ENCODE measurements at places on chromosomes 2 and 18. TPM values are rescaled to one million over a fixed set of nuclear protein-coding genes. Genes with fewer than 3 reads are reported as not detected.

DNA sequence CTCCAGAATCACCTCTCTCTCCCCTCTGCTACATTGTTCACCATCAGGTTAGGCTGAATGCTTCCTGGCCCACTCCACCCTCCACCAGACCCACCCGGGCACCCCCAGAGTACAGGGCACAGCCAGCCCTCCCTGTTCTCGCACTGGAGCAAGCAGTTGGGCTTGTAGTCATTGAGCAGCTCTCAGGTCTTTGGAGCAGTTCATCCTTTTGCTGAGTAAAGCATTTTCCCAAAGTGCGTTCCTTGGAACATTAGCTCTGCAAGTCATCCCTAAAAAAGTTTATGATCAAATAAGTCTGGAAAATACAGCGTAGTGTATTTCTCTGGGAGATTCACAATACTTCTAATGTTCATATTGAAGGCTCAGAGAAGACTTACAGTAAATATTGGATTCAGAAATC, 103.5 kb upstream of the DAPL1 start:
- no peak for DNase-seq

DNA sequence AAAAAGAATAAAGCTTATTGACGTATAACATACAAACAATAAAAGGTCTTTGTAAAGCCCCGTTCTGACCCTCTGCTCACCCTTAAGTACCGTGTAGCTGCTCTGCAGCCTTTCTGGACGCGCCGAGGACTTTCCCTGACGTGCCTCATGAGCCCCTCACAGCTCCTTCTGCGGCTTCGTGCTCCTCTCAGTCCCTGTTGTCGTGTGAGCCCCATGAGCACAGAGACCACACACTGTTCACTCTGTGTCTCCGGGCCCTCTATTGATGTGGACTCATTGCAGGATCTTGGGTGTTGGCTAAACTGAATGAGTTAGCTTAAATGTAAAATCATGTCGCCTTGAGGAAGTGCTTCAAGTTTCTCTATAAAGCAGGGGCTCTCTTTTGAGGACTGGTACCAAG, 43.6 kb upstream of the INHBB start:
- no peak for DNase-seq

The KLHL29 gene
- total RNA-seq, result 3.3 TPM

The AQP12A gene
- not detected for total RNA-seq

DNA sequence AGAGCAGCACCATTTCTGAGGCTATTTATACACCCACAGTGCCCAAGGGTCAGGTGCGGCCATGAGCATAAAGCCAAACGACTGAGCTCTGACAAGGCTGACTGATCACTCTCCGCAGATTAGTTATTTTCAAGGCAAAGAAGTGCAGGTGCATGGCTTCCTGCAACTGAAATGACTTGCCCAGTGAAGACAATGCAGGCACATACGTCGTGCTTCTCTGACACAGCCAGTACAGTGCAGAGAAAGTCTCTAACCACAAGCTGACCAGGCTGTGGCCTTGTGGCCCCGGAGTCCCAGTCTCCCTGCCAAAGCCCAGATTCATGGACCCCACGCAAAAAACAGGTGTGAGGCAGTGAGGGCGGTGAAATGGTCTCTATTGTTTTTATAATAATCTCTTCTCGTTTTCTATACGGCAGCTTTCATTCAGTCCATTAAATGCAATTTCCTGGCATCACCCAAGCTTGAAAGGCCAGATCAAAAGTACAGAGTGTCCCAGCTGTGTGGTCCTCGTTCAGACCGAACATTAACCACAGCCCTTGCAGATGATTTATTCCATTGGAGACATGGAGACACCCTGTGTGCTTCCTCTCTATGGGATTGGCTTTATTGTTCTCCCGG, 447.0 kb upstream of the ID2 start:
- DNase-seq, result no peak

- no peak for DNase-seq
Observed at GRCh38 chr2:239594019-239594771, 193.4 kb upstream of the HDAC4 start.

The CD28 gene
- not detected for total RNA-seq

DNA sequence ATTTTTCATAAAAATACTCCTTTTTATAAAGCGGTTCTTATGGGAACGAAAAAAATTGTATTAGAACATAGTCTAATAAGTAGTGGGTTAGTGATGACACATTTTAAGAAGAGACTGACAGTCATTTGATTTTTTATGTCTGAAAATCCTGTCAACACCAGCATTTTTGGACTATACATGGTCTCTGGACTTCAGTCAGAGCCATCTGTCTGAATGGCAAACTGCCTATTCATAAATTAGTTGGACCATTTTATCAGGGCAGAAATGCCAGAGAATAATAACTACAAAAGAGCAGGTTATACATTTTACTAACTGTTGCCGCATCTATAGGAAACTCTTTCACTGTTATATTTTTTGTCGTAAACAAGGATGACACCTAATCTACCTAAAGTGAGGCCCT, 437.6 kb downstream of the ZNF804A start:
- DNase-seq, result no peak

DNA sequence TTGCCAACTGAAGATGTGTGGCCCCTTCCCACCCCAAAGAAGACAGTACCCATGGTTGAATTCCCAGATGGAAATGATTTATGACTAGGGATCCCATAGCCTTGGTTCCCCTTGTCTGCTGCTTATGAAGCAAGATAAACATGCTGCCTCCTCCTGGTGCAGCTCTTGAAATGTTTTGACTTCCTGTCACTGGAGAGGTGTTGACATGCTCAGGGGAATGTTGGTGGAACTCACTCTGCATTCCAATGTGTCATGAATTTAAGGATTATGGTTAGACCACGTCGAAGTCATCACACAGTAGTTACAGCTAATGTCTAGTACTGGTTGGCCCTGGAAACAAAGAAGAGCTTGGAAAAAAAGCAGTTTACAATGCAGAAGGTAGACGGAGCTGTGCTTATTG, 69.0 kb upstream of the FAM110C start:
- no peak for DNase-seq

DNA sequence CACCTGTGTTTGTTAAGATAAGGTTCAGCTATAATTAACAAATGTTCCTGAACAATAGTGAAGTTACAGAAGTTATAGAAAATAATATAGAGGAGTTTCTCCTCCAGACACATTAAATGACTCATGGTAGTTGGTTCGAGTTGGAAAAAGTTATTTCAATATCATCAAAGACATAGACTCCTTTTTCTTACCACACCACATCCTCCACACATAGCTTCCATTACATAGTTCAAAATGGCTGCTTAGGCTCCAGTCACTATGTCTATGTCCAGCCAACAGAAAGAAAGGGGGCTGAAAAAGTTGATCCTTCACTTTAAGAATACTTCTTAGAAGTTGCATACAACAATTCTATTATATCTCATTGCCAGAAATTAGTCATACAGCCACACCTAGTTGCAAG, 50.7 kb downstream of the DYNAP start:
- DNase-seq, result no peak

The REG1B gene
- not detected for total RNA-seq

GRCh38 chr2:119013671-119014070, 71.7 kb downstream of the MARCO start:
- no peak for DNase-seq

The IL36RN gene
- not detected for total RNA-seq

DNA sequence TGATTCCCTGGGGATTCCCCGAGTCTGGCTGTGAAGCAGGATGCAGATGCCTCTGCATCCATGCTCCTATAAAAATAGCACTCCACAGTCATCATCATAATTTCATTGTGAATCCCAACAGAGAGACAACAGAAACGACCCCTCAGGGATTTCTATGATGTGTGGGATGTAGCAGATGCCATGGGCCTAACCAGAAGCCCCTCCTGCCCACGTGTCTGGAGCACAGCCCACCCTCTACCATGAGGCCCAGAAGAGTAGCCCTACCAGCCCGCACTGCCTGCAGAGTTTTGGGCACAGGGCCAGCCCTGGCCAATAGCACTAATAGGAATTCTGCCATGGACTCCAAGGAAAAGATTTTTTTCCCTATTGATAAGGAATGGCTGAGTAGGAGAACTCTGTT, 66.6 kb downstream of the GYPC start:
- no peak for DNase-seq
